Memory B cell (primary cell): ENCODE measurements at places on chromosomes 3 and 15.

DNA sequence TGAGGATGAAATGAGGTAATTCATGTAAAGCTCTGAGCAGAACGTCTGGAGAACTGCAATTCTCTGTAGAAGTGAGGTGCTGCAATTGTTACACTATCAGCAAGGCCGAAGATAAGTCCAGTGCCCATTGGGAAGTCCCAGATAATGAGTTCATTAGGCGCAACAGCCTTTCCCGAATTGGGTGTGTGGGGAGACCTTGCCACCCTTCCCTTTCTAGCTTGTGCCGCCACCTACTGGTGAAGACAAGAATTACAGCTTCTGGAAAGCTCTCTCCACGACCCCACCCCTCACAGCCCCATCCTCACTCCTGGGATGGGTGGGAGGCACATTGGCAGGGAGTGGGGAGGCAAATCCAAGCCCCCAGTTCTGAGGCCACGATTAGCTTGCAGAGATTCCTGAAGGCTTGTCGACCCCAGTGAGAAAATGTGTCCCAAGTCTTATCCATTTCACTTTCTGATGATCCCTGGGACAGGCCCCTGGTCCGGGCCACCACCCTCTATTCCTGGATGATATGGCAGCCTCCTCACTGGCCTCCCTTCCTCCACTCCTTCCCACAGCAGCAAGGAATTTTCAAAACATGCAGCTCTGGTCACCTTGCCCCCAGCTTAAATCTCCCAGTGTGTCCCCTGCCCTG, 36.4 kb downstream of the FAM3D start:
- DNase-seq, result peak; percentile 78

GRCh38 chr15:99143655-99144610, 39.1 kb downstream of the SYNM start:
- no peak for DNase-seq

DNA sequence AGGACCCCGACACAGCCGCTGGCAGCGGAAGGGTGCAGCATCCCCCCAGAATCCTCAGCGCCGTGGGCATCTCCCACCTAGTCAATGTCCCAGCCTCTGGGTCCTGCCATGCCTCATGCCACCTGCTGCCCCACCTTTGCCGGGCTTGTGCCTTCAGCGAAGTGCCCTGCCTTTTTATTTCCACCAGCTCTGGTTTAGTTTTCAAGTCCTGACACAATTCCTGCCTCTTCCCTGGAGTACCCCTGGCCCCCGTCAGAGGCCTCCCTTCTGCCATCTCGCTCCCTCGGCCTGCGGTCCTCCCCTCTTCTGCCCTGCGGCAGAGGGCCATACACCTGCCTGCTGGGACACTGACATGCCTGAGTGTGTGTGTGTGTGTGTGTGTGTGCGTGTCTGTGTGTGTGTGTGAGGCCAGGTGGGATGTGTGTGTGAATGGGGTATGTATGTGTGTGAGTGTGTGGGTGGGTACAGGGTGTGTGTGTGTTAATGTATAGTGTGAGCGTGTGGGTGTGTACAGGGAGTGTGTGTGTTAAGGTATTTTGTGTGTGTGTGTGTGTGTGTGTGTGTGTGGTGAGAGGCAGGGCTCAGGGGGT, 129.9 kb downstream of the SMAD6 start:
- no peak for DNase-seq

DNA sequence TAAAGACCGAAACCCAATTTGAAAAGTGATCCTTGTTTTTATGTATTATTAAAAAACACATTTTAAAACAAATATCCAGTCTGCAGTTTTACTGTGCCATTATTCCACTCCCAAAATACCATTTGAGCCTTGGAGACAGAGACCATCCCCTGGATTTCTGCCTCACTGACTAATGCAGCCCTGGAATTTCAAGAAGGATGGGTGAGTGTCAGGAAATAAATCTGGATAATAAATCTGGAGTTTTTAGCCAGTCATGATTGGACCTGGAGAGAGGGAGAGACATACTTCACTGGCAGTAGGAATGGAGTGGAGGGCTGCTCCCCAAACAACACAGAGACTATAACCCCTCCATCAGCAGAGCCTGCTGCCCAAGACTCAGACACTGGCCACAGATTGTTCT, 123.3 kb downstream of the MYLK start:
- DNase-seq, result no peak

DNA sequence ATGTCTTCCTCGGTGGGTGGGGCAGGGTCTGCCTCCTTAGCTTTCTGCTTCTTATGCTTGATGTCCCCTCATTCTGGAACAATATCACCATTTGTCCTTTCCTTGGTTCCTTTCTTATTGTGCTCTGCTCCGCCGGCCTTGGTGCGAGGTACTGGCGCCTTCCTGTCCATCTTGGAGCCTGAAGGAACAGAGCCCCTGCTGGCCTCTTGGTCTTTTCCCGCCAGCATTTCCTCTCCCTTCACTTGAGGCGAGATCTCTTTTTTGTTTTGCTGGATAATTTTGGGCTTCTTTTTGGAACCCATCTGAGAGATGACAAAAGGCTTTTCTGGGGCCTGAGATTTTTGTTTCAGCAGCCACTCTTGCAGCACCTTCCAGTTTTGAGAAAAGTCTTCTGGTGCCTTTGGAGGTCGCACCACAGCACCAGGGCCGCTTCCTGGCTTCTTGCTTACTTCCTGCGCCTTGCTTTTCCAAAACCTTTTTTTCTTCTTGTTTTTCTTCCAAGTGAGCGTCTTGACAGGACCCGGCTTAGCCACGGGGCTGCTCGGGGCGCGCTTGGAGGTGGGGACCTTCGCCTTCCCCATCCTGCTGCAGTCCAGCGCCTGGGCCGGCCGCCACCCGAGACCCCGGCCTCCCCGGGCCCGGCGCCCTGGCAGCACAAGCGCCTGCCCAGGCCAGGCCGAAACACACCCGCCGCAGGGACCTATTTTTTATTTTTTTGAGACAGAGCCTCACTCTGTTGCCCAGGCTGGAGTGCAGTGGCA, 127.1 kb downstream of the KLF13 start:
- DNase-seq, result no peak

GRCh38 chr3:73389117-73389813, 235.5 kb downstream of the PDZRN3 start:
- DNase-seq, result no peak

GRCh38 chr15:33533197-33533596, 222.4 kb downstream of the RYR3 start:
- DNase-seq, result no peak

DNA sequence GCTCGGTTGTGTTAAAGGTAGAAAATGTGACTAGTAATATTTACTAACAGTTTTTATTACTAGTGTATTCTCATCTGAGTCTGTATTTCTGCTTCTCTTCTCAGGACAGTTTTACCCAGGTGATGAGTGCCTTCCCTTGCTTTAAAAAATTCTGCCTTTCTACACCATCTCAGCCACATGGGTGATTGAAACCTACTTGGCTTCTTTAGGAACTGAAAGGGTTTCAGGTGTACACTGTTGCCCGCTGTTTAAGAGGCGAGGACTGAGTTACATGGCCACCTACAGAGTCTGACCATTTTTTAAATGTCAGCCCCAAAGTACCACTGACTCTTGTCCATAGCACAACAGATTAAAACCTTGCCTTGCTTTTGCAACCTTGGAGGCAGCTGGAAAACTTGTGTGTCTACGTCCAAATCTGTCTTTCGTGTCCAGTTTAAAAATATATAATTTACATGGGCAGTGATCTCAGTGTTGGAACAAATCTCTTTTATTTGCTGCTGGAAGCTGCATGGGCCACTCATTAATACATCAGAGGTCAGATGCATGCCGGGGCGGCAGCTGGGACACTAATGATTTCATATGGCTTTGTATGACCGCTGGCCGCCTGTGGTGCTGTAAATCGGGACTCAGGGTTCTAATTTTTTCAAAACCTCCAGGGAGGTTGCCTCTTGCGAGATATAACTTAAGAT, 44.6 kb downstream of the TRIM71 start:
- DNase-seq, result no peak

DNA sequence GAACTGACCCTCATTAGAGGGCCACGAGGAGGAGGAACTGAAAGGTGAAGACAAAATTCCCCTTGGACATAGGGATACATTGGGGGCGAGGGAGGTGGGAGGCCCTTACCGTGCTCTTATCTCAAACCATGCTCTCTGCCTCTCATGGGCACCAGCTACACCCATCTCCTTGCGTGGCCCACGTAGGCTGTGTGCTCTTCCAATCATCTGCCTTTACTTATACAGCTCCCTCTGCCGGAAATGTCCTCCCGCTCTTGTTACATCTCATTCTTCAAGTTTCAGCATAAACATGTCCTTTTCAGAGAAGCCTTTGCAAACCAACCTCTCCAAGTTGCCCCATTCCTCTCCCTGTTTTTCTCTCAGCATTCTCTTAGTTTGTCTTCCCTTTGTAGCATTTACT, 307.8 kb upstream of the PROK2 start:
- no peak for DNase-seq

DNA sequence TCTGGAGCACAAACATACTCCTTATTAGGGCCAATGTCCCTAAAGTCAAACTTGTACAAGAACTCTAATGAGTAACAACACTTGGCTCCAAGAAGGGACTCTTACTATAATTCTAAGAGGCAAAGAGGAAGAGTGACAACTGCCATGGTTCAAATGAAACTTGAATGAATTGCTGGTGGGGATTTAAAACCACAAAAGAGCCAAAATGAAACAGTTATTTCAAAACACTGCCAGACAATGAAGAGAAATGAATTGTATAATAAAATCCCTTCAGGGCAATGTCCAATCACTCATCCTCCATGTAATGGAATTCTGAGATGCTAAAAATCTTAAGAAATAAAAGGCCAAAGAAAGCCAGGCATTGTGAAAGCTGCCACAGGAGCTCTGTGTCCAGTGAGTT, 14.2 kb downstream of the THRB start:
- DNase-seq, result no peak

GRCh38 chr3:1131166-1131565, 38.3 kb downstream of the CNTN6 start:
- DNase-seq, result no peak

DNA sequence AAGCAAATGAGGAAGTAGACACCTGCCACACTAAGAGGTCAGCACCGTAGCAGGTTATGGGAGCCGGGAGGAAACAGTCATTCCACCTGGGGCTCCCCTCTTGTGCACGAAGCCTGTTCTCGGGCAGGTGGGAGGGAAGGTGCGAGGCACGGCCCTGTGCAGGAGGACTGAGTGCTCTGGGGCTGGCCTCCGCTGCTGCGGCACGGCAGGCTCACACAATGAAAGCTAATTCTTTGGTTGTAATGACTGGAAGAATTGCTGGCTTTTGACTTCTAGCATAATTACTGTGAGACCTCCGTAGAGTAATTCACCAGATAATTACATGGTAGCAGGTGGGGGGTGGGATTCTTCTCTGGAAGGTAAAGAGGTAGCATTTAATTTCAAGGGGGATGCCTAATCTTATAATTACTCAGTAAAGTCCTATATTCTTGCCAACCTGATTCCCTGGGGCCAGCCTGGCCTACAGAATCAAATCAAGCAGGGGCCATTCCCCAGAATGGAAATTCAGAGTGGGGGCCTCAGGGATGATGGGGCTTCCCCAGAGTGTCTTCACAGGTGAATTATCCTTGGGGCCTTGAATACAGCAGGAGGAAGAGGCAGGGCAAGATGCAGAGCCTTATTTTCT, 129.1 kb downstream of the TPRA1 start:
- no peak for DNase-seq

- DNase-seq, result no peak
These were observed 42.3 kb downstream of the TP63 start for GRCh38 chr3:189673535-189673934.

- DNase-seq, result no peak
These were observed 137.7 kb upstream of the EOMES start for GRCh38 chr3:27859821-27860220.

DNA sequence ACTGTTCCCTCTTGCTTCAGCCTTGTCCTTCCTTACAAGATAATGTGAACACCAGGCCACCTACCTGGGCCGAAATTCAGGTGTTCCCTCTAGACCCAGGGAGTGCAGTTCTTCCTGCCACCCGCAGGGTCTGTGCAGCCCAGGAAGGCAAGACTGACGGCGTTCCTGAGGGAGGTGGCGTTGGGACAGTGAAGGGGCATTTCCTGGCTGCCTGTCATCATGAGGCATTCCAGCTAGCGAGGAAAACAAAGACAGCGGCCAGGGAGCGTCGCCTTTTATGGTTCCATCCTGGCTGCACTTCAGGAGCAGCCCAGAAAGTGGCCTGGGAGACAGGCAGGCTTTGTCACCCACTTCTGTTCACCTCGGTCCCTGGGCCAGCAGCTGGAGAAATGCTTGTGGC, 84.8 kb upstream of the WNT5A start:
- DNase-seq, result no peak

DNA sequence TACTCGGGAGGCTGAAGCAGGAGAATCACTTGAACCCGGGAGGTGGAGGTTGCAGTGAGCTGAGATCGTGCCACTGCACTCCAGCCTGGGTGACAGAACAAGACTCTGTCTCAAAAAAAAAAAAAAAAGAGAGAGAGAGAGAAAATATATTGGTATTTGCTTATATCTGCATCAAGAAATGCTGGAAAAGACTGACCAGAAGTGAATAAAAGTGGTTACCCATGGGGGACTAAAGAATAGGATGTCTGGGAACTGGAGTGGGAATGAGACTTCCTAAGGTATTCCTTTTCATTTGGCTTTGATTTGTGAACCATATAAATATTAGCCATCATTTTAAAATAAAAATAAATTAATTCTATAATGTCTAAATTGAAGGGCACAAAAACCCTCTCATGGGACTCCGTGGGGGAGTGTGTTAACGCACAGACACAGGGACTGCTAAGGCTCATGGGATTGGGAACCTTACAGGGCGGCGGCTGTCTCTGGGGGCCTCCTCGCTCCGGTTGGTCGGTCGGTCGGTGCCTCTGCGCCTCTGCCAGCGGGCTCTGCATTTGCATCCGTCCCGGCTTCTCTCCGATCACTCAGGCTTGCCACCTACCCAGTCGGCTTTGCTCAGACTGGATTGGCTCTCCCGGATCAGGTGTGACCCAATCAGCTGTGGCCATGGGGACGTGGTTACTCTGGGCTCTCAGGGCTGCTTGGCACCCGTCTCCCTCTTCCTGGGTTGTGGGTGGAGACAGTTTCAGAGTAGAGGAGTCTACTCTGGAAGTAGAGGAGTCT, 12.7 kb upstream of the TSPAN3 start:
- peak; percentile 80 for DNase-seq

DNA sequence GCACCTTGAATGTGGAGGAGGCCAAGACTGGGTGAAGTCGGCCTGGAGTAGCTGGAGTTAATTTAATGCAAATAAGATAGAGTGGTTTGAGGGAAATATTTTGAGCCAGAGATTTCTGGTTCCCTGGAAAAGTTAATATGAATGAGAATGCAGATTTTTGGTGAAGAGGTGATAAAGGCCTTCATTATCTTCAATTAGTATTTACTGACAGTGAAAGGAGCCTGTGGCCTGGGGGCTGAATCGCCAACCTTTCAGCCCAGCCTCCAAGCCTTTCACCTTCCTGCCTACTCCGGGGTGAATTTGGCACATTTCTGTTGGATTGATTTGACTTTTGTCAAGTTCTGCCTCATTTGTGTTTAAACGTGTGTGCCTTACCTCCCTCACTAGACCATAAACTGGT, 147.8 kb downstream of the SOX2 start:
- no peak for DNase-seq
